ENCODE measurements at places on chromosomes 4 and X.

- DNase-seq = no peak
Observed at GRCh38 chrX:151099001-151099400, 77.4 kb upstream of the GPR50 start.

GRCh38 chr4:6320663-6321062 is 51.0 kb downstream of the WFS1 start:
- no peak for DNase-seq

GRCh38 chr4:31575504-31575903 is 855.3 kb downstream of the PCDH7 start:
- no peak for DNase-seq

GRCh38 chr4:38762560-38762959 is 20.2 kb downstream of the TLR10 start:
- no peak for DNase-seq

GRCh38 chr4:155745984-155746383 is 12.8 kb upstream of the GUCY1B1 start:
- no peak for DNase-seq

DNA sequence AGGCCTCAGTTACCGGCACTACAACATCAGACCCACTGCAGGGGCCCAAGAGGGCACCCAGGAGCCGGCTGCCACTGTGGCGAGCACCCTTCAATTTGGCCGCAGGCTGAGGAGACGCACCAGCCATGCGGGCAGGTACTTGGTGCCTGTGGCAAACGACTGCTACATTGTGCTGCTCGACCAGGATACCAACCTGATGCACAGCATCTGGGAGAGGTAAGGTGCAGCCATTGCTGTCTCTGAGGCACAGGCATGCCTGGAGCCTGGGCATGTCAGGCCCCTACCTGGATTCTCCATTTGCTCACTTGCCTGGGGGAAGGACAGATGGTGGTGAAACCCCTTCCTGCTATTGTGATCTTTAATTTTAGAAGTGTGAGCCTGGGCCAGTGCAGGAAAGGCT is 30.1 kb downstream of the MAN2B2 start:
- no peak for DNase-seq

GRCh38 chr4:128512767-128513322 is 225.2 kb upstream of the PGRMC2 start:
- no peak for DNase-seq

All from stimulated activated CD4-positive, alpha-beta T cell treated with anti-CD3 and anti-CD28 coated beads, TNF-alpha, amount 100 ng/mL, for 1 hour (primary cell).